ENCODE measurements at places on chromosomes 2 and 18.

DNA sequence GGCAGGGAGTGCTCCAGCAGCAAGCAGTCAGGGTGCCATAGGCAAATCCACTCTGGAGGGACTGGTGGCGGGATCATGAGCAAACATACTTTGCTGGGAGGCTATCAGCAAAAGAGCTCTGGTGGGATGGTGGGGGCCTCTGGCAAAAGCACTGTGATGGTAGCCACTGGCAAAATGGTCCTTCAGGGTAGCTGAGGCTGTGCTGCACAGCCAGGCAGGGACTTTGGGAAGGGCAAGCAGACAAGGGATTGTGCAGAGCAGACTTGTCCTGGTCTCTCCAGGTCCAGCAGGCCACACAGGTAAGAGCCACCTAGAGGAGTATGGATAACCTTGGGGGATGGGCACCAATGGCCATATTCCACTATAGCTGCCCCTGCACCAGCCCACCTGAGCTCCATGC is 129.4 kb upstream of the OTOS start:
- DNase-seq, result peak; percentile 40

- DNase-seq, result no peak
Observed at GRCh38 chr18:9834551-9834950, 51.2 kb upstream of the TXNDC2 start.

DNA sequence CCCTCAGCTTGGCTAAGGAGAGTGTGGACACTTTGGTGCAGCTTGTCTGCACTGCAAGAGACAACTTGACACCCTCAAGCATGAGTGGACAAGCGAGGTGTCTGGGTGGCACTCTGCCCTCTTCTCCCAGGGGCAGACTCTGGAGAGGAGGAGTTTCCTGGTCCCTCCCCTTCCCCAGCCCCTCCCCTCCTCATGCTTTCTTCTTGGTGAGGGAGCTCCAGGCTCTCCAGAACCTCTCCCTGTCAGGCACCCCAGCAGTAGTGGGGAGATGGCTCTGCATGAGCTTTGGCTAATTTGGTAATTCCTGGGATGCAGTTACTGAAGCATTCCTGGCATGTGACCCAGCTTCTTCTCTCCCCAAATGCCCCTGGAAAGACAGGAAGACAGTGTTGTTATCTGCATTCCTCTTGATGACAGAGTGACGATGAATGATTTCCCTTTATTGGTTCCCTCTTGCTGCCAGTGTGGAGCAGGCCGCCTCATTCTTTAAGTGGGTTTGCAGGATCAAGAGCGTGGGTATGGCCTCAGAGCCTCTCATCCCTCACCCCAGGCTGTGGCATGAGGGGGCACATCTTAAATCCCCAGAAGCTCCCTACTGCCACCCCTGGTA is 89.2 kb downstream of the STPG4 start:
- no peak for DNase-seq

DNA sequence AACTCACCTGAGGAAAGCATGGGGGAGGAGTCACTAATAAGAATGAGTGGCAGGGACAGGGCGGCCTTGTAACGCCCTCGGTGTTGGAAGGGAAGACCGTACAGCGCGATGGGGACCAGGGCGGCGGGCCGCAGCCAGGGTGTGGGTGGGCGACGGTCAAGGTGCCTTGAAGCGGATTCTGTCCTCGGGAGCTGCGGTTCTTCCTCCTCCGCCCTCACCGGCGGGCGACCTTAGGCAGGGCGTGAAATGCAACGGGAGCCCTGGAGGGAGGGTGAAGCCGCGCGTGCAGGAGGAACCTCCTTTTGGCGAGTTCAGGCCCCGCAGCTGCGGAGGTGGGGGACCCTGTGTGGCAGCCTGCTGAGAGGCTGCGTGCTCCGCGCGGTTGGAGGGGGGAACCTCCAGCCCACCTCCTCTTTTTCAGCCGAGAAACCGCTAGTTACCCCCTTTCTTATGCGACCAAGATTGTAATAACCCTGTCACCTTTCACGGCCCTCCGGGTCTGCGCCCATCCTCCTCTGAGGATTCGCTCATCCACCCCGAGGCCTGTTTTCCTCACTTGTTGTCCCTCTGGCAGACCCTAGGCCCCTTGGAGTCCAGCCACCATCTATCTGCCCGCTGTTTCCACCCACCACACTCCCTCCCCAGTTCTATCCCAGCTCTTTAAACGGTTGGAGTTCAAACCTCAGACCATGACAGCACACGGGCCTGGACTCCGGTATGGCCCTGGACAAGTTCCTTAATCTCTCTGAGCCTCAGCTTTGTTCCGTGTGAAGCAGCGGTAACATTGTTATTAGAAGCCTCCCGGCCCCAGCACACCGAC is 823 bp upstream of the RNU2-63P start:
- DNase-seq, result no peak

- DNase-seq, result peak; percentile 25
Observed at GRCh38 chr2:10257500-10258147, 45.1 kb upstream of the HPCAL1 start.

DNA sequence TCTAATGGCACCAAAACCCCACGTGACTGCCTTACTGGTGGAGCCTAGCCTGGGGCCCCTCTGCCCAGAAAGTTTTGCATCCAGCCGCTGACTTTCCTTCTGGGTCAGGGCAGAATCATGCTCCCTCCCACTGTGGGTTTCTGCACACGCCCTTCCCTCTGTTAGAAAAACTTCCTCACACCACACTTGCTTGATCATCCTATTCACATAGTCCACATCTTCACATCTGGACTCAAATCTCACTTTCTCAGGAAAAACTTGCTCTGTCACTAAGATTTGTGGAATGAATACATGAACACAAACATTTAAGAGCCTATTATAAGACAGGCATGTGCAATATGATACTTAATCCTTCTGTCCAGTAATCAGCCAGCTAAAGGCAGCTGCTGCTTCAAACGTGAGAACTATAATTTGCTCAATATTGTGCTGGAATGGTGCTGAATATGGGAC is 274.7 kb downstream of the RND3 start:
- no peak for DNase-seq

GRCh38 chr2:201996006-201996405 is 37.6 kb upstream of the FZD7 start:
- no peak for DNase-seq

GRCh38 chr2:3628800-3629199 is 29.2 kb upstream of the ALLC start:
- DNase-seq, result peak; percentile 36

DNA sequence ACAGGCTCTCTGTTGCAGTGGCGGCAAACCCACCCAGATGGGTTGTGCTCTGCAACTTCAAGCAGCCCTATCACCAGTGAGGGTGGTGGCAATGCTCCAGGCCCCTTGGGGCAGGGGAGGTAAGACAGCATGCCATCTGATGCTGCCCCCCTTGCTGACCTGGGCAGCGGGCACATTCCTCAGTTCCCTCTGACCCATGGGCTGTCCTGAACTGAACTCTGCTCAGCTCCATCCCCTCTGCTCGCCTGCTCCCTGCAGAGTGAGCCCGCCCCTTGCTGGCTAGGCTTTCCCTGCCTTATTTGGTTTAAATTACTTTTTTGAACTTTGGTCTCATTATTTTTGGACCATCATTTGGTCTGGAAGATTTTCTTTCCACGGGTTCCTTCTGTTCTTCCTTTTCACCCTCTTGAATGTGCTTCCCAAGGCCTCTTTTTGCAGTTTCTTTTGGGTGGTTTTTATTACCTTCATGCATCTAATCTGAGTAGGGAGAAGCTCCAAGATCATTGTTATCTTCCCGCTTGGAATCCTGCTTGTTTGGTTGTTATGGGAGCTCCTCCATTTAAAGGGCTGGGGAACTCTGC is 565.4 kb downstream of the TNS1 start:
- no peak for DNase-seq

DNA sequence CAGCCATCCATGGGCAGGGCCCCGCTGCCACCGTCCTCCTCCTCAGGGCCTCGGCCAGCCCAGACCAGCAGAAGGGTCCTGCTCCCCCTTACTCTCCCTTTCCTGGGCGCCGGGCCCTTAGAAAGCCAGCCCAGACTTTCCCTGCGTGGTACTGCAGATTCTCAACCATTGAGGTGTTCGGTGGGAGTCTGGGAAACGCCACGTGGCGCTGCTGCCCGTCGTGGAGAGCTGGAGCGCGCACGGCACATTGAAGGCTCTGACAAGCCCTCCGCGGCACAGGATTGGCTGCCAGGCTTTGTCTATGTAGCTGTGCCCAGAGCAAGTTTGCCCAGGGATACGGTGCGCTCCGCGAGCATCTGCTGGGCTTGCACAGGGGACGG is 10.4 kb upstream of the KLHL30 start:
- no peak for DNase-seq

- DNase-seq, result no peak
Observed at GRCh38 chr2:120520929-120521912, 175.3 kb downstream of the INHBB start.

DNA sequence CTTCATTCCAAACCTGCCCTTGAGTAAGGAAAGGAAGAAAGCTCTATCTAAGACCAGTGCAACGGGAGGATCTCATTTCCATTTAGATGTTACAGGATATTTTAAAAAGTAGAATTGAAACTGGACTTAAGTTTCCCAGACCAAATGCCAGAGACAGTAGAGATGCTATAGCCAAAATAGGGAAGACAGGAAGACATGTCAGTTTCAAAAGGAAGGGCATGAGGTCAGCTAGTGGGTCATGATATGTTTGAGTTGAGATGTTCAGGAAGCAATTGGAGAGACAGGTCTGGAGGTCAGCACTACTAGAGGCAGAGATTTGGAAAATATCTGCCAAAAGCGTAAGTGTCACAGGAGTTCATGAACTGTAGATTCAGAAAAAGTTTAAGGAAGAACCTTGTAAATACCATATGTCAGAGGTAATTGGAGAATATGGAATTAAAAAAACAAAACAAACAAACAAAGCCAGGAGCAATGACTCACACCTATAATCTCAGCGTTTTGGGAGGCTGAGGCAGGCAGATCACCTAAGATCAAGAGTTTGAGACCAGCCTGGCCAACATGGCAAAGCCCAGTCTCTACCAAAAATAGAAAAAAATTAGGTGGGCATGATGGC is 50.8 kb downstream of the EPHA4 start:
- DNase-seq, result no peak

DNA sequence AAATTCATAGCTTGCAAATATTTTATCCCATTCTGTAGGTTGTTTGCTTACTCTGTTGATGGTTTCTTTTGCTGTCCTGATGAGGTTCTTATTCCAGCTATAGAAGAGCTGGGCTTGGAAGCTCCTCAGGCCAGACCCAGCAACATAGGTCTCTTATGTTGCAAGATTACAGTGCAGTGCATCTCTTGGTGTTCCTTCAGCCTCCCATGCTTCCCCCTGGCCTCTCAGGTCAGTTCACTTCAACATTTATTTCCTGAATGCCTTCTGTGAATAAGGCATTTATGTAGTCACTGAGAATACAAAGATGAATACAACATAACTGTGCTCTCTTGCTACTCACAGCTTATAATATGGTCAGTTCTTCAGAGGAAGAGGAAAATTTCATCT is 179.0 kb upstream of the SLC39A10 start:
- no peak for DNase-seq

DNA sequence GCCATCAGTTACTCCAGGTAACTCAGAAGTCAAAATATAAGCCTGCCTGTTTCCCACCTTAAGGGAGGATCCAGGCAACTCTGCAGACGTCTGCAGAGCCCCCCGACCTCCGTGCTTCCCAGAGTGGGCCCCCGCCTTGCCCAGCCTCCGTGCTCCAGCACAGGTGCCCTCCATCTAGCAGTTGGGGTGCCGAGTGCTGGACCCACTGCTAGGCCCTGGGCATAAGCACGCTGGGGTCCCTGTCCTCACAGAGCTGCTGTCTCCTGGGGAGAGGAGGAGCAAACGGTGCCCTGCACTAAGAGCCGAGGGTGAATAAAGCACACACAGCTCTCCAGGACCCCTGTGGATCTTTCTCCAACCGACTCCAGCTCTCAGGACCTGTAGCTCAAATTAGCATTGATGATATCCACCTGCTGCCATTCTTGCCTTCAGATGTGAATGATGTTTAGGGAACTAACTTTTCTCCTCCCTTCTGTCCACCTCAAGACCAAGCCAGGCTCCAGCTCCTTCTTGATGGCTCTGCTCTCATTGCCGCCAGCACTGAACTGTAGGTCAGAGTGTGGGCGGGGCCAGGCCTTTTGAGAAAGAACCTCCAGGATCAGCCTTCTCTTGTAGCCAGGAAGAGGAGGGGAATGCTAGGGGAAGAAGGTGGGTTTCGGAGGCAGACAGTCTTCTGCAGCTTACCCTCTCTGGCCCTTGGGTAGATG is 121.2 kb downstream of the SMAD7 start:
- DNase-seq, result no peak

- no peak for DNase-seq
Observed at GRCh38 chr18:28729321-28729720, 552.4 kb upstream of the CDH2 start.

- no peak for DNase-seq
Observed at GRCh38 chr2:126850940-126851339, 47.8 kb upstream of the TEX51 start.

DNA sequence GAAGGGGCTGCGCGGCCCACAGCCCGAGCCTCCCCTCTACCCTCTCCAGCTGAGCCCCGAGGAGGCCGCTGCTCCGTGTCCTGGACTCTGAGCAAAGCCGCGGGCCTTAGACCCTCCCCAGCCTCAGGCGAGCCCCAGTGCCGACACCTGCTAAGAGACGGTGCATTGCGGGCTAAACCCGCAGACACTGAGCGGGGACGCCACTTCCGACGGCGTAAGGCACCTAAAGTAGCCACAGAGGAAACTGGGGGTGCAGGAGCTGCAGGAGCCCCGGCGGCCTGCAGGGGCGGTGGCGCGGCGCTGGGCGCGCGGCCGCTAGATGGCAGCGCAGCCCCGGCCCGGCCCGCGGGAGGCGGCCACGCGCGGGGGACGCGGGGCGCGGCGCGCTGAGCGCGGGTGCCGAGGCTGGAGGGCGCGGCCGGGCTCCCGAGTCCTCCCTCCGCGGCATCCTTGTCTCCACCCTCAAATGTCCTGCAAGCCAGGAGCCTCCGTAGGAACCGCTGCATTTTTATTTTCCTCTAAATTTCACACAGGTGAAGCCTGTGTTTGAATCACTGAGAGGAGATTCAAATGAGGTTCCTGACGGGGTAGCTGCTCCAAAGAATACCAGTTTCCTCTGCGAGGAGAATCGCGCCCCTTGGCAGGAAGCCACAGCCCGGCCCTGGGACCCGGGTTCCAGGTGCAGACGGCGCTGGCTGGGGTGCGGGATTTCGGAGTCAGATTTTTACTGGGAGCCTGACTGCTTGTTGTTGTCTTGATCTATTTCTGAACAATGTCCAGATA is 650.5 kb downstream of the GALR1 start:
- no peak for DNase-seq

DNA sequence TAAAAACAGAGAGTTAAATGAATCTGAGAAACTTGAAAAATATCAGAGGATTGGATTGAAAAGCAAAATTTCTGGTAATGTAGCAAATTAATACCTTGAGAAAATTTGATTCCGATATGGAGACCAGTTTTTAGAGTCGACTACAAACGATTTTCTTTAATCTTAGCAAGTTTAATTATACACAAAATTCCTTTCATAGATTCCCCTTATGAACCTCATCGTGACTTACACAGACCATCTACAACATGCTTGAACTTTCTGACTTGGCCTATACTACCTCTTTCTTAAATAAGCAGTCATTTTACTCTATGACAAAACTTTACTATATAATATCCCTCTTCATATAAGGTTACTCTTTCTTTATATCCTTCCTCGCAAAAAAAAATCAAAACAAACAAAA is 769.6 kb upstream of the CRIM1 start:
- DNase-seq, result no peak
